ENCODE measurements at places on chromosomes 6 and 20.

DNA sequence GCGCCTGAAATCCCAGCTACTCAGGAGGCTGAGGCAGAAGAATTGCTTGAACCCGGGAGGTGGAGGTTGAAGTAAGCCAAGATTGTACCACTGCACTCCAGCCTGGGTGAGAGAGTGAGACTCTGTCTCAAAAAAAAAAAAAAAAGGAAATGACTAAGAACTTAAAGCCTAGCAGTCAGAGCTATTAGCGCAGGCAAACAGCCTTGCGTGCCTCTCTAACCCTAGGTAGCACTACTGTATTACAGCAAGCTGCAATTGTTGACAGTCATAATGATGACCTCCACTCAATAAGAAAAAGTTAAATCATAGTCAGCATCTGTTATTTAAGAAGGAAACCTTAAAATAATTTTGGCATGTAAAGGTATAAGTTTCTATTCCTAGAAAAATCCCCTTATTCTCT is 14.4 kb downstream of the GSS start:
- no peak for DNase-seq

GRCh38 chr6:16850681-16851026 is 89.4 kb upstream of the ATXN1 start:
- DNase-seq = no peak

DNA sequence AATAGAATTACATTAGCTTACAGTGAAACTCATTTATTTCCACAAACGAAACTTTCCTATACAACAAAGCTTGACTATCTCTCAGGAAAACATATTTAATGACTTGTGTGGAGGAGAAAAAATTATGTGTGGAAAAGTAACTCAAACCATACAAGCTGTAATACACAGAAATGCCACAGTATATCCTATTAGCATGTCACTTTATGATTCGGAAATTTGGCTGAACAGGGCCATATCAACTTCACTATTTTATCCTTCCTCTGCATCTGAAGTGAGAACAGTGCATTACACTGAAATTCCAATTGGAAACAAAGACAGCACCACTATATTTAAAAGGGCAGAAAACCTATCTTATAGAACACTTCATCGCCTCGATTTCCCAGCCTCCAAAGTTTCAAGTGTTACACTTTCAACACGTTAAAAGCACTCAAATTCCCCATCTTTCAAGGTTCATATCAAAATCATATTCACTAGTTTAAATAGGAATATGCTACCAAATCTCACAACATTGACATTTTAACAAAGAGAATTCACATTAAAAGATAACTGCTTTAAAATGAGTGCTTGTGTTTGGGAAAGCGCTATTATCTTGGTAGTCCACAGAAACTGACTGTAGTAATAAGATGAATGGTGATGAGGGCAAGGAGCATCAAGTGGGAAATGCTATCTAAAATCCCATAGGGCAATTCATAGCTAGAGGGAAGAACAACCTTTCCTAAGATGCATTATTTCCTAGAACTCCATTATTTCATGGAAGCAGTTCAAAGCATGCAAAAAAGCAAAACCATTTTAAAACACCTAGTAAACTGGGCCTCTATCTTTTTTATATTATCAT is 1.8 kb downstream of the REV3L start:
- no peak for DNase-seq

DNA sequence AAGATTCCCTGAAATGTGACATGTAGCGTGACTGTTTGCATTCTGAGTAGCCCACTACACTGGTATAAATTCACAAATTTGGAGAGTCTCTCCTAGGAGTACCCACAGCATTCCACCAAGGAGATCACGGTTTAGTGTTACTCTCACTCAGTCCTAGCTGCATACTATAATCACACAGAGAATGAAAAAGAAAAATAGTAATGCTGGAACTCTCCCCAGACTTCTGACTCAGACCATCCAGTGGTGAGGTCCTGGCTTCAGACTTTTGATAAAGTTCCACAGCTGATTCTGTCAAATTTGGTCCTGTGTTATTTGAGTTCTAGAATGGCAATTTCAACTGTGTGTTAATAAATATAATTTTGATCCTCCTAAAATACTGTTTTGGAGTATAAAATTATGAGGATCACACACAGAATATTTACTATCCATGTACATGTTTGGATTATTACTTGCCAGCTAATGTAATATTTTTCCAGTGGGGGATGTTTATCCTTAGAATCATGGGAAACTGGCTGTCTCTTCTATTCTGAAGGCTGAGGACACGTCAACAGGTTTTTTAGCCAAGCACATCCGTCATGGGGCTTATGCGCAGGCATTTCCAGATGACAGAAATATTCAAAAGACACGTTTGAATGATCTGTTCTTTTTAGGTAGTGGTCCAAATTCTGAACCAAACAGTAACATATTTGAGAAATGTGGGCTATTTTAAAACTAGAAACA is 5.1 kb upstream of the KIAA0408 start:
- no peak for DNase-seq

- DNase-seq = no peak
These were observed 226.6 kb downstream of the COL12A1 start for GRCh38 chr6:74979065-74979766.

DNA sequence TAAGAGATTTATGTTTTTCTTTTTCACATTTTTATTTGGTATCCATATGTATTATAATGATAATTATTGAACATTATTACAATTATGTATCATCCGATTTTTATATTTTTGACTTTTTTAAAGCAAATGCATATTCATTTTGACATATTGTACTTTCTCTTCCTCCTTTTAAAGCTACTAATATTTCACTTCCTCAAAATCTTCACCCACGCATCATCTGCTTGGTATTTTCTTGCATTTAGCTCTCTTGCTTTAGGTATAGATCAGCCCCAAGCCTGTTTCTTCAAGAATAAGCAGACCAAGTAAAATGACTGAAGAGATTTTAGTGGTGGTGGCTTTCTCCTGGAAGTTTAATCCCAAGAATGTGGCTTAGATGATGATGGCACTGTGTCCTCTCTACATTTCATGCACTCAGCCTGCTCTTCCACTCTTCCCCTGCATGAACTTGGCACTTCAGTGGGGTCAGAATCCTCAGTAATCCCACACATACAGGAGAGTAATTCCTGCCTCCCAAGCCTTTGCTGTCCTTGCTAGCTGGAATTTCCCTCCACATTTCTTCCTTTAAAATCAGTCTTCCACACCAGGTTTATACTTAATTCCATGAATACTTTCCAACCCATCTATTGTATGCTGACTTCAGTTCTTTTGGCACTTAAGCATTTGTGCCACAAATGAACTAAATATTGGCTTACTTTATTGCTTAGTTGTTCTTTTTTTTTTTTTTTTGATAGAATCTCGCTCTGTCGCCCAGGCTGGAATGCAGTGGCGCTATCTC is 8.2 kb downstream of the NCOA7 start:
- DNase-seq = no peak

DNA sequence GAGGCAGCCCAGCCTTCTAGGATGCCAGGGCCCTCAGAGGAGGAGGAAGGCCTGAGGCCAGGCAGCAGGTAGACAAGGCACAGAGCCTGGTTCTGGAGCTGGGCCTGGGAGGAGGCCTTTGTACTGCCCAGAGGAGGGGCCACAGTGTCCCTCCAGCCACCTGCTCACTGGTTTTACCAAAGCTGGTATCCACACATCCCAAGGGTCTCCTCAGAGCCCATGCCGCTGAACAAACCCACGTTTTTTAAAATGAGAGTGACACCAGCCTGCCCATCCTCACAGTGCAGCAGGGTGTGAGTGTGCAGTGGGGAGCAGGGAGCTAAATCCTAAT is 162.7 kb downstream of the LY86 start:
- no peak for DNase-seq

DNA sequence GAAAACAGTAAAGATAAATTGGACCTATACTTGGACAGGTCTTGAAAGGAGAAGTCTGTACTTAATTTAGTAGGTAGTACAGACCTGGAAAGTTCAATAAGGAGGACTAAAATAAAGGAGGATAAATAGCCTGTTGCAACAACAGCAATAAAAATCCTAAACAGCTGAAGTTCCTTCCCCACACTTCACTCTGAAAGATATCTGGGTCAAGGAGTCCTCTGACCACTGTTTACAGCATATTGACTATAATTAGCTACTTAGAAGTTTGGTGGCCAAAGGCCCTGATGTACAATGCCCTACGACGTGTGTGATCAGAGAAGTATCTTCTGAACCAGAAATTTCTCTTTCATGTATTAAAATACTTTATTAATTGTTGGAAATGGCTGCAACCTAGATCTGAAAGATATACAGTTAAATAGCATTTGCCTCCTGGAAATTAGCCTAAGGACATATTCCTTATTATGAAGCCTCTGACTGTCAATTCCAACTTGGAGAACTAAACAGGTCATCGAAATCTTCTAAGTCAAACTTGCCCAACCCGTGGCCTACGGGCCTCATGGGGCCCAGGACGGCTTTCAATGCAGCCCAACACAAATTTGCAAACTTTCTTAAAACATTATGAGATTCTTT is 82.8 kb downstream of the KIF13A start:
- no peak for DNase-seq

DNA sequence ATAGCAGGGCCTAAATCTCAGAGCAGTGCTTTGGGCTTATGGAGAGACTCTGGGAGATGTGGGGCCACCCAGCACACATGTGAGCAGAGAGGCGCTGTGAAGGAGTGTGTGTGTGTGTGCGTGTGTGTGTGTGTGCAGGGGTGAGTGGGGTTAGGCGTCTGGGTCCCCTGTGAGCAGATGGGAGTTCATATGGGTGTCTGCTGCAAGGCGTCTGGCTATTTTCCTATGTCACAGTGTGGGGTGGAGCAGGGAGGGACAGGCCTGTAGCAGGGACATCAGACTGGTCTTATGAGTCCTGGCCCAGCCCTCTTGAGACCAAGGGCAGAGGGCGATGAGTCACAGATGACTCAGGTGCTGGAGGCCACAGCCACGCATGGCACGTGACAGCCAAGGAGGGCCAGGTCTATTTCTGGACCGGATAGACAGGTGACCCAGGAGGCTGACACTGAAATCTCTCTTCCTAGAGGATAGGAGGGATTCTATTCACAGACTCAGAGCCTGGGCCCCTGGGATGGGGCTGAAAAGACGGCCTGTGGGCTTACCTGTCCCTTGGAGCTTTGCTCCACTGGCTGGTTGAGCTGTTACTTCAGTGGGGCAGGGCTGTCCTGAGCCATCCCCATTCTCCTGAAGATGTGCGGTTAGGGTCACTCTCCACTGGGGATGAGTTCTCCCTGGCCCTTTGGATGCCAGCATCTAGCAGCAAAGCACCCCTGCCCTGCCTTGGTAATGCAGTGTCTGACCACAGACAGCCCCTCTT is 28.9 kb downstream of the VEGFA start:
- peak; percentile 67 for DNase-seq

- no peak for DNase-seq
These were observed 40.8 kb upstream of the RNF182 start for GRCh38 chr6:13883966-13884365.

DNA sequence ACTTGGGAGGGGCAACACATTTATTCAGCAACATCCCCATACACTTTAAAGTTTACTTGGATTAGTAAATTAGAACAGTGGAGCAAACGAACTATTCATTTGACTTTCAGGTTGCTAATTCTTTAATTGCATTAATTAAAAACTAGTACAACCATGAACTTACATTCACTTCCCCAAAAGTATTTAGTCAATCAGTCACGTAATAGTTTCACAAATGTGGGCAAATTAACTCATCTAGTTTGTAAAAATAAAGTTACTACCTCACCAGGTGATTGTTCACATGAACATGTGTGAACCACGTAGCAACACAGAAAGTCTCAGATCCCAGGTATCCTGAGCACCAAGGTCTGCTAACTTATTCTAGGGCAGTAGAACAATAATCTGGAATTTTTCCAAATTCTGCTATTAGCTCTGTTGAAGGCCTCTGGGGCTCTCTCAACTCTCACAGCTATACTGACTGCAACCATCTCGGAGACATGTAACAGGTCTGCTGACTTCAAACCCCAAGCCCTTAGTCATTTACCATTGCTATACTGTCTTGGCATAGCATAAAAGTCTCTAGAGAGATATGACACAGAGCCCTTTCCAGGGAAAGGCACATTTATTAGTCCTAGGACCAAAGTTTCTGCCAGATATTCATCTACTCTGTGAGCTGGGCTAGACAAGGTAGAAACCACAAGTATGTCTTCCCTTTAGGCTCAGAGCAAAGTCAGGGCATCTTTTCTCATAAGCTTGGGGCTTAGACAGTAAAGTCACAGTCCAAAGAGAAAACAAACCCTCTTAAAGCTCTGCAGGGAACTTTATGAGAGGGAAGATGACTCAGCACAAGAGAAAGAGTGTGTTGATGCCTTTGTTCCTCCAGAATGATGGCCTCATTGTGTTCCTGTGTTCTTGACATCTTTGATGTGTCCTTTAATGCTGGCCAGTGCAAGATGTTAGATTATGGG is 50.9 kb upstream of the CCDC28A start:
- peak; percentile 67 for DNase-seq
